Keratinocyte (primary cell): ENCODE measurements at places on chromosomes 5 and 9. TPM values are rescaled to one million over a fixed set of nuclear protein-coding genes. Genes with fewer than 3 reads are reported as not detected.

The SLC6A3 gene
- polyA plus RNA-seq = 0.03 TPM in 1 of 3 replicates, not detected in the others

- DNase-seq = no peak
- H3K27me3 ChIP-seq = no peaks in the 10 kb centered on the region
- H3K27ac ChIP-seq = no peak overlapping the region
- H3K4me3 ChIP-seq = no peak overlapping the region
- H3K4me1 ChIP-seq = peaks cover 8% of the 10 kb centered on the region
- H3K36me3 ChIP-seq = no peaks in the 10 kb centered on the region
Observed at GRCh38 chr5:14016549-14016948, 72.1 kb upstream of the DNAH5 start.

- no peak overlapping the region for H3K4me3 ChIP-seq
- no peak overlapping the region for H3K27ac ChIP-seq
- DNase-seq = no peak
- H3K27me3 ChIP-seq = no peaks in the 10 kb centered on the region
Observed at GRCh38 chr5:140988100-140988499, 21.8 kb downstream of the PCDHAC2 start.

DNA sequence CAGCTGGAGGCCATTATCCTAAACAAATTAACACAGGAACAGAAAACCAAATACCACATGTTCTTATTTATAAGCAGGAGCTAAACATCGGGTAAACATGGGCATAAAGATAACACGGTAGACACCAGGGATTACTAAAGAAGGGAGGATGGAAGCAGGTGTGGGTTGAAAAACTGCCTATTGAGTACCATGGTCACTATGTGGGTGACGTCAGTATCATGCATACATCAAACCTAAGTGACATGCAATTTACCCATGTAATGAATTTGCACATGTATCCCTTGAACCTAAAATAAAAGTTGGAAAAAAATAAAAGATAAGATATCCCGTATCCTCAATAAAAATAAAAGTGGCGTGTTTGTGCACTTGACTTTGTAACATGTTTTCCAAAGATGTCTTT is 88.8 kb downstream of the DOCK8 start:
- H3K4me3 ChIP-seq = no peak overlapping the region
- H3K4me1 ChIP-seq = peaks cover 12% of the 10 kb centered on the region
- H3K27ac ChIP-seq = no peak overlapping the region
